ENCODE measurements at places on chromosomes 7 and 10. TPM values are rescaled to one million over a fixed set of nuclear protein-coding genes. Genes with fewer than 3 reads are reported as not detected.

DNA sequence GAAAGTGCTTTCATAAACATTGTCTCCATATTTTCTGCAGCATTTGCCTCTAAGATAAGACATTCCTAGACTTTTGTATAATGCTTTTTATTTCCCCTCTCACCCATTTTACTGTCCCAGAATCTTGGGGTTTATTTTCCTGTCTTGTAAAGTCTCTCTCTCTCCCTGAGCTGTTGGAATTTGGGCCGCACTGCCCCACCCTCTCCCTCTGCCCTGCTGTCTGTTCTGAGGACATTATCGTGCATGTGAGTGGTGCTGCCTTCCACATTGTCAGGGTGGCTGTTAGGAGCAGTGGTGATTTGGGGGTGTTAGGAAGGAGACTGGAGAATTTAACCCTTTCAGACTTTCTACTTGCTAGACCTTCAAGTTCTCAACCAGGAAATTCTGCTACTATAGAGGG lies 16.7 kb downstream of the LRMDA start:
- H3K4me1 ChIP-seq: peaks cover 44% of the 10 kb centered on the region
- H3K27me3 ChIP-seq: peaks cover 64% of the 10 kb centered on the region
- no peak for DNase-seq
- no peak overlapping the region for H3K4me3 ChIP-seq

DNA sequence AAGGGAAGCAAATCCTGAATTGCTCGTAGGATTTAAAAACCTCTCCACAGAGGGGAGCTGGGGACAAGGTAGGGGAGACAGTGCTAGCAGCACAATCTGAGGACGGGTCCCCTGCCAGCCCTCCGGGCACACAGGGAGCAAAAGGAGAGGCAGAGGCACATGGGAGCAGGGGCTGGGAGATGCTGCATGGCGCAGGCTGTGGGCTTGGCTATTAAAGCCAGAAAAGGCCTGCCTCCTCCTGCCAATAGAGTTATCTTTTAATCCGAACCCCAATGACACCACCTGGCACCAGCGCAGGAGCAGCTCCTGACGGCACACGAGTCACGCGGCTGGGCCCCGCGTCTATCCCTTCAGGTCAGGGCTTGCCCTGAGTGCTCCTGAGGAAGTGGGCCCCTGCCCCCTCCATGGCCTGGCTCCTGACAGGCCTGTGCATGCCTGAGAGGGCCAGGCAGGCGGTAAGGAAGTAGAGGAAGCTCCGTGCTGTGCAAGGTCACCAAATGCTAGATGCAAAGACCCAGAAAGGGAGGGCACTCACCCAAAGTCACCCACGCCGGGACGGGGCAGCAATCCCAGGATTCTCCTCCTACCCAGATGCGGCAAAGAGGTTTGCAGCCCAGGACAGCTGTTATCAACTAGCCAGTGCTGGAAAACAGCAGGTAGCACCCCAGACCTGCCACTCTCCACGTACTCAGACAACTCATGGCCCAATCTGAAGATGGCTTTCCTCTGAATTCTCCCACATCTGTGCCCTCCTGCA lies 28.1 kb downstream of the DLG5 start:
- no peaks in the 10 kb centered on the region for H3K36me3 ChIP-seq
- no peak for DNase-seq
- H3K4me3 ChIP-seq: no peak overlapping the region
- peak overlapping the region; percentile 91 for H3K27ac ChIP-seq
- no peaks in the 10 kb centered on the region for H3K27me3 ChIP-seq

GRCh38 chr10:129971381-129972144 lies 7.5 kb upstream of the EBF3 start:
- peak overlapping the region; percentile 64 for H3K4me3 ChIP-seq
- H3K27me3 ChIP-seq: peaks cover 91% of the 10 kb centered on the region
- no peak overlapping the region for H3K27ac ChIP-seq
- no peaks in the 10 kb centered on the region for H3K36me3 ChIP-seq

GATA3 gene
- 0.72 TPM for total RNA-seq

DNA sequence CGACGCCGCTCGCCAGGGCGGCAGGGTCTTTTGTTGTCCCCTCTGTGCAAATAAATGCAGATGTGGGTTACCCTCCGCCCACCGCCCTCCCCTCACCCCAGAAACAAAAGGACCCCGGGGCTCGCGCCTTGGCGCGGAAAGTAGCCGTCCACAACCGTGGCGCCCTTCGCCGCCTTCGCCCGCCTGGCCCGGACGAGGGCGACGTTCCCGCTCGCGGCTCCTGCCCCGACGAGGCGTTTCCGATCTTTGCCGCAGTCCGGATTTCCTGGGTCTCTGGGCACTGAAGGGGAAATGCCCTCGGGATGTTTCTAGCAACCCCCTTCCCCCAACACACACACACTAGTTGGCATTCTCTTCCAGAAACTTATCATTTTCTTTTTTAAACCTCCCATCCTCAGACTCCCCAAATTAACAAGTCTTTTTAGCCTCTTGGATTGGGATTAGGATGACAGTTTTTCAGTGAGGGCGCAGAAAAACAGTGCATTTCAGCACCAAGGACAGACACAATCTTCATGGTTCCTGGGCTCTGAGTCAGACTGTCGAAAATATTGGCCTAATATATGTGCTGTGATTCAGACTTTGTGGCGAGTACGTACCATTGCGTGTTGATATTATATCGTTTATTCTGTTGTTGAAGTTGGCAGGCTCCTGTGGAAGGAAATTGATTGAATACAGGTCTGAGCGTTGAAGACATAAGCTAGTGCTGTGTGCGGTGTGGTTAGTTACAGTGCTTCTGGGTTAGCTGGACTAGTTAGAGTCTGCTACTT lies 771 bp downstream of the PHYHIPL start:
- H3K36me3 ChIP-seq: no peaks in the 10 kb centered on the region
- DNase-seq: peak; percentile 61
- peak overlapping the region; percentile 63 for H3K4me3 ChIP-seq
- no peak overlapping the region for H3K27ac ChIP-seq

CYP3A7 gene
- not detected for total RNA-seq

SMO gene
- 61.4 TPM for total RNA-seq

DNA sequence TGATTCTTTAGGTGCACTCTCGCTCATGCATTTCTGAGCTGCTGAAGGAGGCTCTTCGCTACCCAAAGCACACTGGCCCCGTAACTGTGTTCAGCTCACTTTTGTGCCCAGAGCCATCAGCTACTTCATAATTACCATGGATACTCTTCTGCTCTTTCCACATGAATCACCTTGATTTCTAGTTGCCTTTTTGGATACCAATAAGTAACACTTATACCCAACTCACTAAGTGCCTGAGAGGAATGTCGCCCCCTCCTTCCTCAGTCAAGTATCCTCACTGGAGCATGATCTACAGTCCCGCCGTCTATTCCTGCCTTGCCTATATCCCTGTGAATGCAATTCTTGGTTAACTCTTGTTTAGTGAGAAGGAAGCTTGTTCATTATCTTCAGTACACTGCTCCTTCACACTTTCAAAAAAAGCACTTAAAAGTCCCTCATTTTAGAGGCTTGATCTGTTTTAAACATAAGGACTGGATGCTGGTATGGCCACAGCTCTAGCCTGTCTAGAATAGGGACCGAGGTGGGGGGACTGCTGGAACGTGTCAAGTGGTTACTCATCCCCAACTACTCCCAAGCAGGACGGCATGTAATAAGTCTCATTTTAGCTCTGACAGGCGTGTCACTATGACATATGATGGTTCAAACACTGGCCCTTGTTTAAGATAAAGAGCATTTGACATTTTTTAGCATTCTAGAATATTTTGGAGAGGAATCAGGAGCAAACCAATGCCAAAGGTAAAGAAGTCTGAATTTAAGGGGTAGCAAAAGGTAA lies 23.7 kb downstream of the SVIL start:
- H3K36me3 ChIP-seq: peaks cover 23% of the 10 kb centered on the region
- no peak overlapping the region for H3K27ac ChIP-seq
- no peak for DNase-seq
- no peaks in the 10 kb centered on the region for H3K27me3 ChIP-seq

- H3K4me3 ChIP-seq: no peak overlapping the region
- no peaks in the 10 kb centered on the region for H3K4me1 ChIP-seq
- H3K36me3 ChIP-seq: no peaks in the 10 kb centered on the region
These were observed 78.9 kb upstream of the SMIM30 start for GRCh38 chr7:113197274-113197673.

WDR11 gene
- 43.3 TPM for total RNA-seq

STOX1 gene
- total RNA-seq: 1.6 TPM

- no peak overlapping the region for H3K4me3 ChIP-seq
- no peak for DNase-seq
- no peaks in the 10 kb centered on the region for H3K27me3 ChIP-seq
- no peak overlapping the region for H3K27ac ChIP-seq
- H3K36me3 ChIP-seq: peaks cover 4% of the 10 kb centered on the region
These were observed 61.3 kb upstream of the TNRC18 start for GRCh38 chr7:5484921-5485320.

- no peak overlapping the region for H3K4me3 ChIP-seq
- H3K36me3 ChIP-seq: peaks cover 57% of the 10 kb centered on the region
- no peak overlapping the region for H3K27ac ChIP-seq
- DNase-seq: no peak
- H3K27me3 ChIP-seq: no peaks in the 10 kb centered on the region
These were observed 22.6 kb downstream of the ARHGAP12 start for GRCh38 chr10:31906039-31906438.

GRCh38 chr10:83373671-83374070 lies 765.6 kb upstream of the GHITM start:
- no peaks in the 10 kb centered on the region for H3K36me3 ChIP-seq
- no peak overlapping the region for H3K4me3 ChIP-seq
- H3K27ac ChIP-seq: no peak overlapping the region
- peaks cover 7% of the 10 kb centered on the region for H3K4me1 ChIP-seq

- H3K27me3 ChIP-seq: no peaks in the 10 kb centered on the region
- H3K4me3 ChIP-seq: no peak overlapping the region
- peak; percentile 12 for DNase-seq
- no peak overlapping the region for H3K27ac ChIP-seq
- peaks cover 7% of the 10 kb centered on the region for H3K4me1 ChIP-seq
- no peaks in the 10 kb centered on the region for H3K36me3 ChIP-seq
These were observed 93.5 kb upstream of the SLC25A13 start for GRCh38 chr7:96415293-96415940.

- DNase-seq: no peak
- H3K36me3 ChIP-seq: peaks cover 2% of the 10 kb centered on the region
- no peak overlapping the region for H3K27ac ChIP-seq
- H3K4me3 ChIP-seq: no peak overlapping the region
These were observed 6.9 kb upstream of the ACSL5 start for GRCh38 chr10:112366992-112367391.

- peaks cover 3% of the 10 kb centered on the region for H3K4me1 ChIP-seq
- H3K36me3 ChIP-seq: no peaks in the 10 kb centered on the region
- no peak for DNase-seq
- H3K27ac ChIP-seq: no peak overlapping the region
- H3K27me3 ChIP-seq: no peaks in the 10 kb centered on the region
- no peak overlapping the region for H3K4me3 ChIP-seq
These were observed 255.3 kb downstream of the SKAP2 start for GRCh38 chr7:26609082-26609481.

TMEM139 gene
- total RNA-seq: 1.5 TPM

DNA sequence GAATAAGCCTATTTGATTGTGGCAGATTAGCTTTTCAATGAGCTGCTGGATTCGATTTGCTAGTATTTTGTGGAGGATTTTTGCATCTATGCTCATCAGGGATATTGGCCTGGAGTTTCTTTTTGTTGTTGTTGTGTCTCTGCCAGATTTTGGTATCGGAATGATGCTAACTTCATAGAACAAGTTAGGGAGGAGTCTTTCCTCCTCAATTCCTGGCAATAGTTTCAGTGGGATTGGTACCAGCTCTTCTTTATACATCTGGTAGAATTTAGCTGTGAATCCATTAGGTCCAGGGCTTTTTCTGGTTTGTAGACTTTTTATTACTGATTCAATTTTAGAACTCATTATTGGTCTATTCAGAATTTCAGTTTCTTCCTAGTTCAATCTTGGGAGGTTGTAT lies 43.4 kb upstream of the KLF14 start:
- no peak overlapping the region for H3K4me3 ChIP-seq
- no peak for DNase-seq
- peaks cover 2% of the 10 kb centered on the region for H3K27me3 ChIP-seq

- no peak for DNase-seq
These were observed 10.9 kb upstream of the GDF2 start for GRCh38 chr10:47311193-47311931.

DNA sequence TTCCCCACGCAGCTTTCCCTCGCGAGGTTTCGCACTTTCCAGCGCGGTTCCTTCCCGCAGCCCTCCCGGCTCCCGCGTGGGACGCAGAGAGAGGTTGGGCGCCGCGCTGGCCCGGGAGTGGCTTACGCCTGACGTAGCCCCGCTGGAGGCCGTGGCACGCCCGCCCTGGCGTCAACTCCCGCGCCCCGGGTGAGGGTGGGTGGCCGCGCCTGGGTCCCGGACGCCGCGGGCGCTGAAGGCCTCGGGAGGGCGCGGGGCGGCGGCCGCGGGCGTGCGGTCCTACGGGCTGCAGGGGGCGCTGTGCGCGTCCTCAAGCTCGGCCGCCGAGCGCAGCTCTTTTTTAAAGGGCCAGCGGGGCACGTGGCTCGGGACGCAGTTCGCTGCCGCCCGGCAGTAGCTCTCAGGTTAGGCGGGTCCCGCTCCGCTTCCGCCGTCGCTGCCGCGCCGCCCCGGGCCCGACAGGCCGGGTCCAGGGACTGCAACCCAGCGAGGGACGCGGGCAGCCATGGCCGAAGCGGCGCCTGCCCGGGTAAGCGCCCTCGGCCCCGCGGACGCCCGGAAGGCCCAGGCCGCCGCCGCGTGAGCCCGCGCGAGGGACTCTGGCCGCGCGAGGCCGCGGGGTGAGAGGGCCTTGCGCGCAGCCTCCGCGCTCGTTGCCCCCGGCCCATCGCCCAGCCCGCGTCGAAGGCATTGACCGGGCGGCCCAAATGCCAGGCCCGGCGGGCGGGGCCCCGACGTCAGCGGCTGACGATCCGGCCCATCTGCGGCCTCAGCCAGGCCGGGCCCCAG lies at the start of gene ZNF783:
ZNF783 (plus strand) TSS at position 368 of the 789 bp plus-strand sequence; CDS start at position 506, 138 bp downstream.
- H3K27ac ChIP-seq: no peak within 1 kb of the TSS
- H3K36me3 ChIP-seq: peaks cover 11% of the 10 kb centered on the region
- no peaks in the 10 kb centered on the region for H3K4me1 ChIP-seq
- peak; percentile 84 for DNase-seq

FBXL13 gene
- total RNA-seq: 2.2 TPM

TMEM270 gene
- total RNA-seq: not detected

All from WTC11 (cell line).